Subcutaneous adipose tissue (tissue), 4 donors: ENCODE measurements at places on chromosomes 5 and 9. TPM values are rescaled to one million over a fixed set of nuclear protein-coding genes. Genes with fewer than 3 reads are reported as not detected.

Gene PLAC8L1
- not detected for total RNA-seq

Gene LEAP2
- total RNA-seq = 0.57 TPM

Gene CD180
- total RNA-seq = 2.1 TPM

Gene LCN2
- total RNA-seq = 1.6 TPM

Gene SLC36A1
- 10.9 TPM for total RNA-seq

Gene PHF24
- total RNA-seq = 2.3 TPM

Gene CYLC2
- not detected for total RNA-seq

Gene NEURL1B
- total RNA-seq = 38.4 TPM

Gene RANBP3L
- 4.2 TPM for total RNA-seq

Gene MSMP
- not detected for total RNA-seq

Gene MEIKIN
- total RNA-seq = 1.5 TPM

Gene EQTN
- not detected for total RNA-seq

Gene COL5A1
- 14.0 TPM for total RNA-seq

Gene RNF180
- total RNA-seq = 9.9 TPM

Gene ENTREP1
- 3.3 TPM for total RNA-seq

Gene ARL14EPL
- not detected for total RNA-seq

Gene IL11RA
- total RNA-seq = 10.4 TPM

Gene GHR
- total RNA-seq = 191 TPM

Gene NIPBL
- total RNA-seq = 54.9 TPM

Gene EIF4E1B
- not detected for total RNA-seq

Gene CARD9
- 4.2 TPM for total RNA-seq

Gene PCDHA9
- total RNA-seq = 0.19 TPM

Gene MACIR
- 23.8 TPM for total RNA-seq

Gene ORM2
- total RNA-seq = 2.4 TPM

Gene SPINK6
- total RNA-seq = not detected

Gene IL9
- not detected for total RNA-seq

Gene MYMK
- total RNA-seq = not detected

Gene SIT1
- total RNA-seq = 3.8 TPM

Gene CDKN2B
- total RNA-seq = 29.8 TPM

Gene INSL4
- total RNA-seq = not detected

Gene LOX
- 111 TPM for total RNA-seq

Gene GPX3
- 5,163 TPM for total RNA-seq

Gene OTULINL
- total RNA-seq = 13.9 TPM

Gene LCN6
- total RNA-seq = 18.3 TPM

Gene GABRA1
- not detected for total RNA-seq

Gene SHISAL2B
- total RNA-seq = not detected

Gene SIL1
- total RNA-seq = 41.2 TPM

Gene LCN15
- total RNA-seq = not detected

Gene RNF44
- 15.1 TPM for total RNA-seq

Gene FCHO2
- 67.7 TPM for total RNA-seq

Gene PCDHGA11
- total RNA-seq = 3.4 TPM

Gene LCN12
- not detected for total RNA-seq

Gene MXD3
- 13.0 TPM for total RNA-seq

Gene CAVIN4
- total RNA-seq = 0.44 TPM

Gene TMEM232
- total RNA-seq = 3.4 TPM

Gene PCDHGA7
- 5.1 TPM for total RNA-seq

Gene HSD17B4
- 205 TPM for total RNA-seq

Gene AQP7
- total RNA-seq = 173 TPM

Gene SLC28A3
- not detected for total RNA-seq

Gene ADRB2
- total RNA-seq = 28.4 TPM

Gene KIF4B
- total RNA-seq = under 0.01 TPM

Gene IFNE
- not detected for total RNA-seq

Gene C1QTNF2
- 1.1 TPM for total RNA-seq

Gene PCDHGB5
- 7.0 TPM for total RNA-seq

Gene HTR1A
- total RNA-seq = not detected

Gene TMEM215
- not detected for total RNA-seq
